ENCODE measurements at places on chromosomes 1 and 21.

- no peak for DNase-seq
Measured at GRCh38 chr1:173669491-173669941, at the start of gene ANKRD45. Gene ANKRD45 (minus strand): TSS chr1:173669851. CDS start chr1:173659418, 10,433 bp downstream.

DNA sequence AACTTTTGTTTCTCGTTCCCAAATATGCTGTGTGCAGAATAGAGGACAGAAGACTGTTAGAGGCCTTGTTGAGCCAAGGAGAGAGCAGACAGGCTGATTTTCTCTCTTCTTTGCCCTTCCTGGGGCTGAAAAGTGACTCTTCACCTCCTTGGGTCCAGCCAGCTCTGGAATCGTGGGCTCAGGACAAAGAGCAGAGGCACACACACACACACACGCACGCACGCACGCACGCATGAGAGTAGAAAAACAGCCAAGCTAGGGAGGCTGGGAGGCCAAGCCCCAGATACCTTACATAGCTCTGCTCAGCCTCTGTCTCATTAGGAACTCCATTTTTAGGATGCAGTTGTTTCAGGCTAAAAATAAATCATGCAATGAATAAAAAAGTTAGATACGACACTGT, at the start of gene CASQ2:
TSS of gene CASQ2 (minus strand) at position 166 of the 400 bp plus-strand sequence. CDS start 173 bp downstream, outside the sequence.
- DNase-seq = no peak

DNA sequence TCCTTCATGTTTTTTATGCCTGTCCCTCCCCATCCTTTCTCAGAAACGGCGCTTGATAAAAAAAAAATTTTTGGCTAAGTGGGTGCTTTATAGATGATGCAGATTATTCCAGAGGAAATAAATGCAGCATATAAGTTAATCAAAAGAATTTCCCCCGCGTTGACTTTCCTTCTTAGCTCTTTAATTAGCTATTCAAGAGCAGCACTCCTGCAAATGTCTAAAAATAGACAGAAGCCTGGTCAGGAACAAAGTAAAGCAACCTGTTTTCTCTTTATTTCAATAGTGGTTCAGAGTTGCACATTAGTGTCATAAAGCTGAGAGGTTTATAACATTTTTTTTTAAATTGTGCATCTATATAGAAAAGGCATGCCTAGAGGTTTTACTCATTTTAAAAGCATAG, 439.5 kb upstream of the LRRC7 start:
- no peak for DNase-seq

GRCh38 chr1:171911506-171911905, 70.2 kb downstream of the DNM3 start:
- DNase-seq = no peak

- DNase-seq = no peak
Measured at GRCh38 chr1:190436615-190437014, 41.0 kb downstream of the BRINP3 start.

- DNase-seq = peak; percentile 87
Measured at GRCh38 chr1:9890224-9890731, 19.8 kb downstream of the CTNNBIP1 start.

DNA sequence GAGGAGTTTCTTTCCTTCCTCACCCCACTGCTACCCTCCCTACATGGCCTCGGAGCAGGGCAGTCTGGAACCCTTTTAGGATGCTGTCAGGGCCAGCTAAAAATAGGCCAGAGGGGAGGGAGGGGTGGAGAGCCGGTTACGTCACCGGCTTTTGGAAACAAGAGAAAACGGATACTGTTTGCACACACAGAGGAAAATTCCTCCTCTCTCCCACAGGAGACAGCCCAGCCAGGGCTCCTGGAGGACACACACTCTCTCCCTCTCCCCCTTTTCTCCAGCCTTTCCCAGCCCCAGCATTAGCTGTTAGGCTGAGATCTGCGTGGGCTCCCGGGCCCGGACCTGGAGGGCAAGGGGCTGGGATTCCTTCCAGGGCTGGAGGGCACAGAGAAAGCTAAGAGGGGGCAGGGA, 20.0 kb upstream of the ALDH4A1 start:
- DNase-seq = no peak

- DNase-seq = no peak
Measured at GRCh38 chr1:34898330-34898761, 31.1 kb downstream of the DLGAP3 start.

- DNase-seq = no peak
Measured at GRCh38 chr1:14929547-14930246, 223.8 kb upstream of the TMEM51 start.

DNA sequence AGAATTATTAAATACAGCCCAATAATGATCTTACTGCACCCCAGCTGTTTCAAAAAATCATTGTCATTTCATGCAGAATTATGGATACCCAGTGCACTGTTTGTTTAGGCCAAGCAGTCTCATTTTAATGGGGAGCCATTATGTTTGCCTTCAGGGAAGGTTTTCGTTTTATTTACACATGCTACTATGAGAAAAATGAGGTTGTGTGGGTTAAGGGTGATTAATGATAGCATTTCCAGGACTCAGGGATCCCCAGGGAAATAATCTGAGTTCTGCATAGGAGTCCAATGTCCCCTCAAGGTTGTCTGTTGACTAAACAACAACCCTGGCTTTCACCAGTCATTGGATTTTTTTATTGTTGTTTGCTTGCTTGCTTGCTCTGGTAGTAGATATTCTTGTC, 71.0 kb upstream of the ZP4 start:
- DNase-seq = no peak

DNA sequence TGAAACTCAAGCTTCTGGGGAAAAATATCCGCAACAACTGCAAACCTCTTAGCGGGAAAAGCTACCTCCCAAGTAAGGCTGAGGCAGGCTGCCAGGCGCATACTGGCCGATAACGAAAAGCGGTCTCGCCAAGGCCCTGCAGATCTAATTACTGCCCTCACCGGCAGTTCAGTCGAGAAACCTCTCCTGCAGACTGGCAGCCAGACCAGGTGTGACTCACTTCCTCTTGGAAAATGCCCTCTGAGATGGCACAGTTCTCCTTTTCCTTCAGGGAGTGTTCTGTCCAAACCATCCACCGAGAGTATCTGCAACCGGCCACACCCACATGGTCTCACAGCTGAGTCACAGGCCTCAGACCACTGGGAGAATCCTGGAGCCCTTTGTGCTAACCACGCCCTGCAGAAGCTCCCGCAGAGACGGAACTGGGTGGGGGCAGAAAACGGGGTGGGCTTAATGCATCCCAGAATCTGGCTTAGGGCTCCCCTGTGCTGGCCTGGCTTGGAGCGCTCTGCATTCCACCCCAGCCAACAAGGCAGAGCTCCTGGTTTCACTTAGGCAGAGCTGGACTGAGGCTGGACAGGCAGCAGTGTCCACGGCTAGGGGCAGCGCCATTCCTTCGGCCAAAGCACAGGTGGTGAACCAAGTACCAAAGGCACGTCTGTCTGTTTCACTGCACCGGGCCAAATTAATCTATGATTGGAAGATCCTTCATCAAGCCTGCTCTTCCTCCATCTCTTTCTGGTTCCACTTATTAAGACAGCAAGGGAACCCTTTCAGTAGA, 1.2 kb downstream of the S100A10 start:
- peak; percentile 97 for DNase-seq

GRCh38 chr1:46755121-46755520, 36.2 kb upstream of the EFCAB14 start:
- DNase-seq = no peak

- DNase-seq = no peak
Measured at GRCh38 chr1:8373581-8374241, 55.8 kb downstream of the SLC45A1 start.

- no peak for DNase-seq
Measured at GRCh38 chr21:42614811-42615351, 38.5 kb upstream of the PDE9A start.

GRCh38 chr21:32329776-32330175, 31.1 kb downstream of the MRAP start:
- no peak for DNase-seq

DNA sequence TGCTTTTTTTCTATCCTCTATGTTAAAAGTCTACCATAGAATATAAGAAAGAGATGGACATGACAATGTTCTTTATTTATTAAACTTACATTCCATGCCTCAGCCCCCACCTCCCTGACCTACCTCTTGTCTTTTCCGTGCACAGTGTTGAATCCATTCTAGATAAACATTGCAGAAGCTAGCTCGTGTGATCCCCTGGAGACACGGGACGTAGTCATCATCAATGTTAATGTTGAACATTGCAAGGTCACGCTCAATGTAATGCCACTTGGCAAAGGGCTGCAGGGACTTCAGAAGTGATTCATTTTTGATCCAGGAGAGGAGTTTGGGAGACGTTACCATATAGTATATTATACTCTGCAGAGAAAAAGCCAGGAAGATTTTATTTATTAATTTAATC, 66.4 kb downstream of the NTPCR start:
- no peak for DNase-seq

DNA sequence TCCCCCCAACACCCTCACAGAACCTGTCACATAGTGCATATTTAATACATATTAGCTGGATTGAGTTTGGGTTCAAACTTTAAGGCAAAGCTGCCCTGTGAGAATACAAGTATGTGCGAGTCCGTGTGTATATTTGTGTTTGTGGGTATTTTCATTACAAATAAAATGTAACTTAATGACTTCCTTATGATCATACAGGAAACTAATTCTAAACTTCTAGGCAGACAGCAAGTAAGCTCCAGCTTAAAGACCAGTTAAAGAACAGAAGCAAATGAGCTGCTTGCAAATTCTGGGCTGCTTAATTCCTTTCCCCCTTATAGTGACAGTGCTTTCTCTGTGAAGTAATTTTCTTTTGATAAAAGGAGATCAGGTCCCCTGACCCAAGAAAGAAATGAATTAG, 437.6 kb downstream of the TTLL7 start:
- DNase-seq = no peak

DNA sequence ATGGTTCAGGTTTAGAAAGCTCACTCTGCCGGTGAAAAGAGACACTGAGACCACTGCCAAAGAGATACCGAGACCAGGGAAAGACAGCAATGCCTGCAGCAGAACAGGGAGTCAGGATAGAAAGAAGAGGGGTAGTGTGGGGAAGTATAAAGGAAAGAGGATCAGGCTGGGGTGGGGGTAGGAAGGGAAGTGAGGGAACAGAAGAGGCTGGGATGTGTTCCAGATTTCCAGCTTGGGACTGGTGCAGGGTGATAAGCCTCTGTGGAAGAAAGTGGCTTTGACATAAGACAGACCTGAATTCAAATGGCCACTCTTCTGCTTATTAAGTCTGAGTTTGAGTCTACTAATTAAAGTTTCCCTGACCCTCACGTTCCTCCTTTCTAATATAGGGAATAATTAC, 105.9 kb downstream of the PIK3R3 start:
- no peak for DNase-seq

DNA sequence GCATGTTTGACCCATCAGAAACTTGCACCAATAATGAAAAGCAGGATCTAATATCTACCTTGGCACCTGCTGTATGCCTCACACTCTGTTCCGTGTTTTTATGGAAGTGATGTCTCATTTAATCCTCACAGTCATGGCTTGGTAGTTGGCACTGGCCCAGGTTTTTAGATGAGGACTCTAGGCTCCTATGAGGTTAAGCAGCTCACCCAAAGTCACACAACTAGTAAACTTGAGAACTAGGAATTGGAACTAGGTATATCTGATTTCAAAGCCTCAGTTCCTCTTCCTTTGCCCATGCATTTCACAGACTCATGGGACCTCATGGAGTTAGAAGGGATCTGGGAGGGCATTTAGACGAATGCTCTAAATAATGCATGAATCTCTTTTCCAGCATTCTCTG, 21.3 kb upstream of the TARBP1 start:
- DNase-seq = no peak

DNA sequence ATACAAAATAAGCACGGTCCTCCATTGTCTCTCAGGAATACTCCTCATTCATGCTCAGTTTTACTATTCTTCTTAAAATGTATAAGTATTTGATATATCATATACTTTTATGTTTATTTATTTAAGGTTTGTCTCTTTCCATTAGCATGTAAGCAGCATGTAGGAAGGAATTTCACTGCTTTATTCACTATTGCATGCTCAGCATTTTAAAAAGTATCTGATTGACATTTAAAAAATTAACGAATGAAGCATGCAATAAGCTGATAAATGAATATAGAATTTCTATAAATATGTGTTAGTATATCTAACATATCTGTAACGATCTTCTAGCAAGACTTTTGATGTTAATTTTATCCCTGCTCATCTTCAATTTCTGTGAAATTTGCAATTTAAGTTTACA, 402.7 kb upstream of the BRINP3 start:
- no peak for DNase-seq

GRCh38 chr1:32859915-32860314, 10.8 kb downstream of the FNDC5 start:
- DNase-seq = no peak

DNA sequence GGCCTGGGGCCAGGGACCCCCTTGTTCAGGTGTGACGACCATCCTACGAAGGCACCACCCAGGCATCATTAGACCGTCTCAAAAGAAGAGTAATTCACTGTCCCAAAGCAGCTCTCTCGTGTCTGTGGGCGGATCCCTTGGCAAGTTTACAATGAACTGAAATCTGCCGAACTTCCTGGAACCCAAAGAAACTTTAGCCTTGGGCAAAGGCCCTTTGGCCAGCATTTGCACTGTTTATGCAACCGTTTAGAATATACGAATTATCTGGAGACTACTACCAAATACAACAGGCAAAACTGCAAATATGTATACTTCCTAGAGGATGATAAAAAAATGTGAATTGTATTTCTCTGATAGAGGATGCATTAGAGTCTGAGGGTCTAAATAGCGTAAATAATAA, 1.4 kb upstream of the SOD1 start:
- no peak for DNase-seq

DNA sequence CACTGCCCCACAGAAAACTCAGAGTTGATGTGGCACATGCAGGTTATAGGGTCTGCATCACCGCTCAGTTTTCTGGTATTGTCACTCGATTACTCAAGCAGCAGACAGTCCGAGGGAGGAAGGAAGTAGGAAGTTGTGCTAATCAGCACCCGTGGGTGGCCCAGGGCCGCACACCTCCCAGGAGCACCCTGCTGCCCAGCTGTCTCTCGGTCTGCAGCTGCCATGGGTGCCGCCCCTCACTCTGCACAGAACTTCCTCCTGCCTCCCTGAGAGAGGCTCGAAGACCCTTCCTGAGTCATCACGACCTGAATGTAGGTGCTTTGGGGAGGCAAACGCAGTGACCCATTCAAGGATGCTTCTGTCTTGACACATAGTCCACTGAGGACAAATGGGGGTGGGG, 4.2 kb upstream of the TFF3 start:
- DNase-seq = no peak

- no peak for DNase-seq
Measured at GRCh38 chr1:96020378-96020777, 701.2 kb upstream of the PTBP2 start.

- DNase-seq = no peak
Measured at GRCh38 chr1:30759718-30760281, 2.2 kb upstream of the LAPTM5 start.

DNA sequence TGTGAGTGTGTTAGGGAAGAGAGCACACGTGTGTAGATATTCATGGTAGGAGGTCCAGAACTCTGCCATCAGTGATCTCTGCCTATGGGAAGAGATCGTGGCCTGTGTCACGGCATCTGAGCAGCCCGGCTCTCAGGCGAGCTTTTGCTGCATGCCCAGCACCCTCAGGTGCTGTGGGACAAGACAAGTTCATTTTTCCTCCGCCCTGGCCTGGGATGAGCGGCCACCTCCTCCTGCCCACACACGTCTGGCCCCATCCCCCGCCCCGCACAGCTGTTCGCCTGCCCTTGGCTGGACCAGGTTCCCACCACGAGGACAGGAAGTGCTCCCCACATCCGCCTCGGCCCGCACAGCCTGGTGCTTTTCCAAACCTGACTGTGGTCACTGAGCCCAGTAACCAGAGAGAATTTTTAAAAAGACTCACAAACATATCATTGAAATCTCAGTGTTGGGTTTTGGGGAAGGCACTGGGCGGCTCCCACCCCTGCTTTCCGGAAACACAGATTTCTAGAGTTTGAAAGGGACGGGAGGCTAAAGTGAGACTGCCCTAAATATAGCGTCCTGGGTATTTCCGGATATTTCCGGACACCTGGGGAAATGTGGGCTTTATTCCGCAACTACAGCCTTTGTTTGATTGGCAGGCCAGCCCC, 18.0 kb downstream of the BMP8A start:
- no peak for DNase-seq

All from SW 1271 (cell line).